ENCODE measurements at places on chromosomes 12 and 14.

DNA sequence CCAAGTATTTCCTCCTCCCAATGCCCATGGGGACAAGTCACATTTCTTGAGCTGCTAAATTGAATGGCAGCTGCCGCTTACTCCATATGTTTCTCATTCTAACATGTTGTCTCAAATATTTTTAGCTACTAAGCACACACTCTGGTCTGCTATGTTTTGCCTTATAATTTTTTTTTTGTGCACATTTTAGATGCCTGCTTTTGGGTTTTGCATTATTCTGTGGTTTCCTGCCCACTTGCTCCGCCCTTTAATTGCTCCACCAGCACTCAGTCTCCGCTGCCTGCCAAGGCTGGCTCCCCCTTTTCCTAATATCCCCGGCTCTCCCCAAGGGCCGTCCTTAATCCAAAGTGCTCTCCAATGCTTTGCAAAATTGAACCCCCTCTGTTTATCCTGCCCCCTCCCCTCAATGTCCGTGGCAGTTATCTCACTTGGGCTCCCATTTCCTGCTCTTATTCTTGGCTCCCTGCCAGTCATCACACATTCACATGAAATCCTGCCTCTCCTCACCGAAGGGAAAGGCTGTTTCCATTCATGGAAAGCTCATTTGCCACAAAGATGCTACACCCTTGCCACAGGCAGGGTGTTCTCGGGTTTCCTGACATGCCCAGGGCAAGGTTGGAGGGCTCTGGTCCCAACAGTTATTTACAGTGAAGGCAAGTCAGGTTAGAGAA is 79.4 kb downstream of the C12orf75 start:
- no peak for DNase-seq

DNA sequence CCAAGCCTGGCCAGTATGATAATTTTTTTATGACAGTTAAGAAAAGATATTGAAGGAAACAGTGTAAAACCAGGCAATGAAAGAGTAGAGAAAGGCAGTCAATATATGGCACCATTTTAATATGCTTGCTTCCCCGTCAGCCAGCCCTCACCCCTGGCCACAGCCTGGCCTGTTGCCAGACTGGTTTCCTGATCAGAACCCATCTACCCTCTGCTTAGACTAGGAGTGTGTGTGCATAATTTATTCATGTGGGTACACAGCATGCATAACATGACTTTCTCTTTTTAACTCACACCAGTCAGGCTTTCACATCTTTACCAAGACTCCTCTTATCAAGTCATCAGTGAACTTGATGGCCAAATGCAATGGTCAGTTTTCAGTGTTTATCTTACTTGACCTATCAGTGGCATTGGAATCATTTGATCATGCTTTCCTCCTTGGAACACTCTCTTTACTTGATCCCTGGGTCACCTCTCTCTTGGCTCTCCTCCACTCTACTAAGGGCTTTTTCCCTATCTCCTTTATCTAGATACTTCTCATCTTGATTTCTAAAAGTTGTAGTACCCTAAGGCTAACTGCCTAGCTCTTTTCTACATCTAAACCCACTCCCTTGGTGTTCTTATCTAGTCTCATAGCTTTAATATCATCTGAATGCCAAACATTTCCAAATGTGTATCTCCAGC is 10.0 kb upstream of the GPR19 start:
- DNase-seq = peak; percentile 86

- DNase-seq = no peak
Observed at GRCh38 chr12:101287357-101287756, 7.5 kb downstream of the UTP20 start.

DNA sequence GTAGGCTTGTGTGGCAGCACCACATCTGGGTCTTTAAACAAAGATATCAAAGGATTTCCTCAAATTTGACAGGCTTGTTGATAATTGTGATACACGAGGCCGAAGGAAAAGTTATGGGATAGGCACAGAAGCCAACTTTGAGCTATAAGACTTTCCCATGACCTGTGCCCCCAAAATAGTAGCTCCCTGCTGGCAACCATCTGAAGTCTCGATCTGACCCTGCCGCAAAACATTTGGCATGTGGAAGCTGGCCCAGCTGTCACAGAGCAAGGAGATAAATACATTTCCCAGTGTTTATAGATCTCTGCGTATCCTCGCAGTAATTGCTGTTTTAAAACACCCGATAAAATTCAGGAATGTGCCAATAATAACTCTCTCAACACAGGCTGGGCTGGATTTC is 26.4 kb upstream of the RGS6 start:
- no peak for DNase-seq

- DNase-seq = no peak
Observed at GRCh38 chr12:111120578-111120977, 200.2 kb upstream of the MYL2 start.

- no peak for DNase-seq
Observed at GRCh38 chr12:68237619-68238018, 12.0 kb upstream of the IL26 start.

DNA sequence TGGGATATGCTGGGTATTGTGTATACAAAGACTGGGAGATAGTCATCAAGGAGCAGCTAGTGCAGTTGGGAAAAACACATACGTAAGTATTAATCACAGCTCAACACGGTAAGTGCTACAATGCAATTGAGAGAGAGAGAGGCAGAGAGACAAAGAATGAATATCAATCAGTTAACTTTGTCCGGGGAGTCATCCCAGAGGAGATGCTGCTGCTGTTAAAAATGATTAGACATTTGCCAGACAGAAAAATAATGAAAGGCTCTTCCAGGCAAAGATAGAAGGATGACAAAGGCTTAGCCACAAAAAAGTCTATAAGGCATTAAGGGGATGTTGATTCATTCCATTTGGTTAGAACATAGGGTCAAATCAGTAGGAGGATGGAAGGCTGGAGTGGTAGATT is 45.1 kb downstream of the AKAP6 start:
- no peak for DNase-seq

DNA sequence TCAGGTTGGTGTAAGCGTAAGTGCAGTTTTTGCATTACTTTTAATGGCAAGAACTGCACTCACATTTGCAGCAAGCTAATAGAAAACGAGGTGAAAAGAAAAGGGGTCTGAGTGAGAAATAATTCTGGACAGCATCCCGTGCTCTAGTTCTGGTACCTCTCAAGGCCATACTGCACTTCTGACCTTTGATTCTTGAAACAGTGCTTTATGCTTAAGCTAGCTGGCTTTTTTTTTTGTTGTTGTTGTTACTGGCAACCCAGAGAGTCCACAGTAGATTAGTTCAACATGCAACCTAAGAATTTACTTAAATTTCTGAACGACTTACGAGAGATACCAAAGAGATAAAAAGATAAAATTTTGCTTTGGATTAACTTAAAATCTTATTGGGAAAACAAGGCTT is 75.2 kb upstream of the PRKD1 start:
- DNase-seq = no peak

GRCh38 chr12:67472539-67472938 is 176.0 kb upstream of the DYRK2 start:
- no peak for DNase-seq

GRCh38 chr14:92397953-92398564 is 75.1 kb downstream of the SLC24A4 start:
- DNase-seq = no peak

DNA sequence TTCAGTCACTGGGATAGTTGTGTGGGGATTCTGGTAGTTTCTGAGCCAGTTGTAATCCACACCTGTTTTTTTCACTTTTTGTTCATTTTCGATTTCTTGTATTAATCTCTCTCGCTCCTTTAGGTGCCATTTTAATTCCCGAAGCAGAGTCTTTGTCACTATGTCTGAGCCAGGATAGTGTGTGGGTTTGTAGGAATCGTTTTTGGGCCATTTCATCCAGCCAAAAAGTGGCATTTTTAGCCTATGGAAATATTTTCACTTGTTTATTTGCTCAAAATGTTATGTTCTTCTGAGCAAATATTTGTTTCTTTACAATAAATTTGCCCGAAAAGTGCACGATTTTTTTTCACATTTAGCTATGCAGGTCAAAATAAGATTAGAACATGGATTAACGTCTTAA is 867 bp downstream of the RD3L start:
- no peak for DNase-seq

- no peak for DNase-seq
Observed at GRCh38 chr12:59737725-59738463, 142.1 kb downstream of the SLC16A7 start.

GRCh38 chr14:34324363-34324795 is 137.7 kb downstream of the SPTSSA start:
- DNase-seq = peak; percentile 44

DNA sequence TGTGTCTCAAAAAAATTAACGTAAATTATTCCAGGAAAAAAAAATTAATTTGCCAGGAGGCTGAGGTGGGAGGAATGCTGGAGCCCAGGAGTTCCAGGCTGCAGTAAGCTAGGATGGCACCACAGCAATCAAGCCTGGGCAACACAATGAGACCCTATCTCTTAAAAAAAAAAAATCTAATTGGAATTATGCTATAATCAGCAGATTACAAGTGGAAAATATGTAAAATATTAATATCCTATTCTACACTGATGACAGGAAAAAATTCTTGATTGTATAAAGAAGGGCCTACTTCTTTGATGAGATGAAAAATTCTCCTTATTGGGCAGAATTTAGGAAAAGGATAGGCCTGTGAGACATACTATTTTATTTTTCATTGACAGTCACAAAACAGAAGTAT is 114.0 kb downstream of the RALGAPA1 start:
- no peak for DNase-seq

DNA sequence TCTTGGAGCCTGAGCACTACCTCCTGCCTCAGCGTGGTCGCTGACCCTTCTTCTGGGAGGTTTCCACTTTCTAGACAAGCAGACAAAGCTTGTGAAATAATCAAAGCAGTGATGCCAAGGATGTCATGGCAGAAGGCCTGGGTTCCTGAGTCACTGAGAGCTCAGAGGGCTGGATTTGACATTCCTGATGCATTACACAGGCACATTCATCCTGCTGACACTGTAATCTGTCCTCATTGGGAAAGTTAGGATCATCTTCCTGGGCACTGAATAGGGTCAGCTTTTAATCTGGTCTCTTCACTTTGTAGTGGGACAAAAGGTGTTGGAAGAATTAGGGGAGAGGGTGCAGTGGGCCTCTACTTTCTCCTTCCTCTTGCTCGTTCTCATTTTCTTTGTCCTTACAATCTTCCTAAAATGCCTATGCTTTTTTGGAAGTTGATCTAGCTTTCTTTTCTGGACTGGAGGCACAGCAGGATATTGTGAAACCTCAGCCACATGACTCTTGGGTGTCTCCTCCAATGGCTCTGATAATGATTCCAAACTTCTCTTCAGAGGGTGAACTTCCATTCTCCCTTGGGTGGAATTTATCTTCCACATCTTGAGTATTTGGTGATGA is 29.6 kb downstream of the EEA1 start:
- no peak for DNase-seq

- DNase-seq = no peak
Observed at GRCh38 chr14:104749111-104749649, 3.8 kb upstream of the SIVA1 start.

- DNase-seq = no peak
Observed at GRCh38 chr12:122107261-122107660, 28.7 kb downstream of the MLXIP start.

GRCh38 chr12:85755760-85756159 is 80.4 kb downstream of the RASSF9 start:
- DNase-seq = no peak

DNA sequence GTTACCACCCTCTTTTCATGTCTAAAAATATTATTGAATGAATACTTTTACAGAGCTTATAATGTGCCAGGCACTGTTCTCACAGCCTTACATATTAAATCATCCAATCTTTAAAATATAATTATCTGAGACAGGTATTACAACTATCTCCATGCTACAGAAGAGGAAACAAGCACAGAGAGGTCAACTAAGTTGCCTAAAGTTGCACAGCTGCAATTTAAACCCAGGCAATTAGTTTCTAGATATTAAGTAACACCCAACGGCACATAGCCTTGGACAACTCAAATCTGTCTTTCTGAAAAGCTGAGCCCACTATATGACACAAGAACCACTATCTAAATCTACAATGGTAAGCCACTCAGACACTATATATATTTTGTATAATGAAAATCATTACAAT is 92.6 kb downstream of the SLC2A13 start:
- DNase-seq = no peak

DNA sequence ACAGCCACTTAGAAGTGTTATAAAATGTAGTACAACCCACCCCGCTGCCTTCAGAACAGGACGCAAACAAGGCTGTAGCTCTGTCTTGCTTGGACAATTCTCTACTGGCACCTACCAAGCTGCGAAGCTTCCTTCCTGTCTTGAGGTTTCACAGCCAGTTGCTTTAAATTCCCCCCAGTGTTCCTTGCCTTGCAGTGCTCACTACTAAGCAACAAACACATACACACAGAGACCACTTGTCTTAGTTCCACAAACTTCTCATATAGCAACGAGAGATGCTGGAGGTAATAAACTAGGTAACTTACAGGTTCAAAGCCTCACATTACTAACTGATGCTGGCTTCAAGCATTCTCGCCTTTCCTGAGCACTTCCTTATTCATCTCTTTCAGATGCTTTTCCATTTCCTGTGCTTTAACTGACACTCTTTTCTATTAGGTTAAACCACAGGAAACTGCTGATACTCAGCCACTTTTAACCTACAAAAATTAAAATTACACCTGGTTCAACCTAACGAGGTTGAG is 91.5 kb upstream of the PTGDR start:
- DNase-seq = peak; percentile 73

- DNase-seq = no peak
Observed at GRCh38 chr12:89648211-89648930, 60.3 kb downstream of the ATP2B1 start.

Data from CD4-positive, alpha-beta T cell treated with Interleukin-4 for 4 hours (primary cell).